Astrocyte (in vitro differentiated cells and primary cell): ENCODE measurements at places on chromosomes 11 and 22. TPM values are rescaled to one million over a fixed set of nuclear protein-coding genes. Genes with fewer than 3 reads are reported as not detected.

CLDN5 gene
- not detected in 2 replicates for total RNA-seq

BTG4 gene
- total RNA-seq, result 0.50 and 0.55 TPM in 2 replicates

CSTF3 gene
- 46.5 and 47.5 TPM in 2 replicates for total RNA-seq

- DNase-seq, result no peak
- H3K27me3 ChIP-seq, result no peaks in the 10 kb centered on the region
- H3K36me3 ChIP-seq, result no peaks in the 10 kb centered on the region
- H3K4me1 ChIP-seq, result peaks cover 42% of the 10 kb centered on the region
Measured at GRCh38 chr11:2380807-2381350, 3.8 kb downstream of the CD81 start.

DNA sequence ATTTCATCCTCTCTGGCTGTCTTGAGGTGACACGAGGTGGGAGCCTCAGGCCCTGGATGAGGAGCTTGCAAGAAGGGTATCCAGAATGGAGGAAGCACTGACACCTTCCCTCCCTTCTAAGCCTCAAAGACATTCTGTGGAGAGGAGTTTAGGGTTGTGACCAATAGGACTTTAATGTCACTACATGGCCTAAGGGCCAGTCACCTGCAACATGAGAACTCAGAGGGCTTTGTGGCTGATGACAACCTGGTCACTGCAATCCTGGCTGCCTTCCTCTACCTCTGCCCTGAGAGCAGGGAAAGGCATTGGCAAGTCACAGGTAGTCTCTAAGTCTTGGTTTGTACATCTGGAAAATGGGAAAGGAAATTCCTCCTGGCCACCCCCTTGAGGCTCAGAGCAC is 33.7 kb downstream of the PISD start:
- DNase-seq, result no peak
- no peaks in the 10 kb centered on the region for H3K27me3 ChIP-seq
- peaks cover 27% of the 10 kb centered on the region for H3K4me1 ChIP-seq
- no peak overlapping the region for H3K4me3 ChIP-seq
- H3K27ac ChIP-seq, result no peak overlapping the region
- H3K36me3 ChIP-seq, result no peaks in the 10 kb centered on the region

GRCh38 chr11:65968600-65969482 is 7.3 kb downstream of the SART1 start:
- no peaks in the 10 kb centered on the region for H3K4me1 ChIP-seq
- DNase-seq, result no peak

- no peak overlapping the region for H3K27ac ChIP-seq
- DNase-seq, result peak; percentile 20
- H3K36me3 ChIP-seq, result no peaks in the 10 kb centered on the region
Measured at GRCh38 chr22:20610243-20610686, 102.9 kb downstream of the MED15 start.

- H3K27ac ChIP-seq, result peak within 1 kb of the TSS; percentile 31
- peak; percentile 47 for DNase-seq
- H3K36me3 ChIP-seq, result no peaks in the 10 kb centered on the region
- H3K4me3 ChIP-seq, result peak within 1 kb of the TSS; percentile 80
Measured at GRCh38 chr22:42270510-42271190, at the start of gene TCF20. Gene TCF20 (minus strand): TSS chr22:42270653. CDS start chr22:42215305, 55,348 bp downstream.

GRCh38 chr11:36450110-36450572 is 59.9 kb downstream of the TRAF6 start:
- no peak overlapping the region for H3K27ac ChIP-seq
- H3K4me1 ChIP-seq, result peaks cover 31% of the 10 kb centered on the region
- H3K36me3 ChIP-seq, result peaks cover 10% of the 10 kb centered on the region
- H3K27me3 ChIP-seq, result no peaks in the 10 kb centered on the region
- no peak for DNase-seq
- H3K4me3 ChIP-seq, result no peak overlapping the region

DNA sequence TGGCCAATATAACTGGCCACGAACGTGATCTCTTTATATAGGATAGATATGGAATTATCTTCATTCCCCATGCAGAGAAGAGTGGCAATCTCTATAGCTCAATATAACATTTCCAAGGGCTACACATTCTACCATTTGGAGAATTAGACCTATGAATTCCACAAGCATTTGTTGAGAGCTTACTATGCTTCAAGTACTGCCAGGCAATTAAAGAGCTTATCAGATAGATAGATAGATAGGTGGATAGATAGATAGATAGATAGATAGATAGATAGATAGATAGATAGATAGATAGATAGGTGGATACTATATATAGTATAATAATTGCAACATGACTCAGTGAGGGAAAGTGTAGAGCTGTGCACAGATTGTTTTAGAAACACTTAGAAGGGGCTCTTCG is 1.5 kb upstream of the OR6X1 start:
- no peak for DNase-seq
- H3K27ac ChIP-seq, result no peak overlapping the region
- H3K36me3 ChIP-seq, result no peaks in the 10 kb centered on the region
- no peak overlapping the region for H3K4me3 ChIP-seq
- no peaks in the 10 kb centered on the region for H3K27me3 ChIP-seq

- peaks cover 2% of the 10 kb centered on the region for H3K27me3 ChIP-seq
- peaks cover 11% of the 10 kb centered on the region for H3K36me3 ChIP-seq
- H3K4me1 ChIP-seq, result peaks cover 6% of the 10 kb centered on the region
- H3K27ac ChIP-seq, result no peak overlapping the region
- H3K4me3 ChIP-seq, result no peak overlapping the region
Measured at GRCh38 chr11:70272009-70272408, 1.5 kb downstream of the PPFIA1 start.

DNA sequence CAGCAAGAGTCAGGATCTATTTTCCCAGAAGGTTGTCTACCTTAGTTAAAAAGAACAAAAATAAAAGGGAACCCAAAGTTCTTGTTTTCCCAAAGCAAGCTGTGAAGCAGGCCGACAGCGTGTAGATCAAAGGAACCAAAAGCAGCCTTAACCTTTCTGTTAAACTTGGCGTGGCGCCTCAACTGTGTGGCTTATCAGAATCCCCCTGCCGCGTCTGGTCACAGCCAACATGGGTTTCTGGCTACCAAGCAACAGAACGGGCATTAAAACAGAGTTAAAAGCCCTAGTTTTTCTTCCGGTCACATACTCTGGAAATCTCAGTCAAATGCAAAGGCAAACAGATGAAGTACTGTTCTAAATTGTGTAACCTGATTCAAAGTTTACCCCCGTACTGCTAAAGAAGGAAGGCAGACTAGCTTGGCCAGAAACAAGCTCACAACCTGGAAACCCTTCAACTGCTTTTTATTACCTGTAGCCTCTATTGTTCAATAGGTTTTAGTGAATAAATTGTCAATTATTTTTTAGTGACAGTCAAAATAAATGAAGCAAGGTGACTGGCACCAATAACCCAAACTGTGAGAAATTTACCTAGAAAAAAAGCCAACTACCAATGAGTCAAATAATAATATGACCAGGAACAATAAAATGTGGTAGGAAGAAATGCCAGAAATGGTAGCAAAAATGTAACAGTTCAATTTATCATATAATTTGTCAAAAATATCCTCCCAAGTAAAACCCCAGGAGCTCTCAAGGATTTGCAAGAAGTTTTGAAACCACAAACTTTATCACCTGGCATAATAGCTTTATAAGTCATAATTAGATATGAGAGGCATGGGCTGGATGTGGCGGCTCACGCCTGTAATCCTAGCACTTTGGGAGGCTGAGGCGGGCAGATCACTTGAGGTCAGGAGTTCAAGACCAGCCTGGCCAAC is 21.4 kb downstream of the CHKA start:
- no peaks in the 10 kb centered on the region for H3K36me3 ChIP-seq
- peaks cover 6% of the 10 kb centered on the region for H3K4me1 ChIP-seq
- no peak overlapping the region for H3K27ac ChIP-seq
- H3K27me3 ChIP-seq, result no peaks in the 10 kb centered on the region
